ENCODE measurements at places on chromosomes 1 and 21.

GRCh38 chr1:160647329-160647720 is 481 bp upstream of the SLAMF1 start:
- no peak for DNase-seq

GRCh38 chr1:109239409-109240068 is 9.8 kb upstream of the CELSR2 start:
- no peak for DNase-seq

GRCh38 chr21:26064506-26064905 is 106.1 kb downstream of the APP start:
- no peak for DNase-seq

- no peak for DNase-seq
Observed at GRCh38 chr1:5664081-5664768, 328.0 kb downstream of the NPHP4 start.

DNA sequence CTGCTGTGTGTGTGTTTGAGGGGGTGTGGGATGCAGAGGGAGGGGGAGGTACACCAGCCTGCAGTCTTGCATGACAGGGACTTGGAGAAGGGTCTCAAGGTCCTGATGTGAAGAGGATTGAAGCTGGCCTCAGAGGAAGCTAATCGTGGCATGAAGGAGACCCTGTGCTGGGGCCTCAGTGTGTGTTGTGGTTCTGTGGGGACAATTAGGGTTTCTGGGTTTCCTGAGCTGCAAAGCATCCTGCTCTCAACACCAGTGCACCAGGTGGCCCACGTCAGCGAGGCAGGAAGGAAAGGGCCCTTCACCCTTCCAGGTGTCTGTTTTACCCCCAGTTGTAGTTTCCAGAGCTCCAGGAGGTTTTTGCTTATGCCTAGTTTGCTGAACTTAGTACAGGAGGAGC is 52.8 kb downstream of the TENT5C start:
- peak; percentile 10 for DNase-seq

GRCh38 chr1:48556186-48556850 is 84.3 kb upstream of the SPATA6 start:
- DNase-seq, result no peak

DNA sequence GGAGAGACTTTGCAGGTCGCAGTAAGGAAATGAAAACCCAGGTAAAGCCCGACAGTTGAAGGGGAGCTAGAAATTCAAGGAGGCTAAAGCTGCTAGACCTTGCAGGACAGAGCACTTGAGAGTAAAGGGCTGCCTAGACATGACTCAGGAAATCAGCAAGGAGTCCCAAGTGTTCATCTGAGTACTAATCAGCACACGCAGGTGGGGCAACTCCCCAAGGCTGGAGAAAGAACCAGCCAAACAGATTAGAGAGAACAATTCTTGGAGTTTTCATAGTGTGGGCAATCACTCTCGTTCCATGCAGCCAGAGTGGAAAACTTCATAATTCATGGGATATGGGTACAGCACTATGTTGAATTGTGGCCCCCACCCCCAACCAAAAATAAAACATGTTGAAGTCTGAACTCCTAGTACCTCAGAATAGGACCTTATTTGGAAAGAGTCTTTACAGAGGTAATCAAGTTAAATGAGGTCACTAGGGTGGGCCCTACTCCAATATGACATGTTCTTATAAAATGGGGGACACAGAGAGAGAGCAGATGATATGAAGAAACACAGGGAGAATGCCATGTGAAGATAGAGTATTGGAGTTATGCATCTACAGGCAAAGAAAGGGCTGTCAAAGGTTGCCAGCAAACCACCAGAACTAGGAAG is 28.0 kb downstream of the SYDE2 start:
- DNase-seq, result no peak

GRCh38 chr1:198649968-198650338 is 11.1 kb downstream of the PTPRC start:
- no peak for DNase-seq

DNA sequence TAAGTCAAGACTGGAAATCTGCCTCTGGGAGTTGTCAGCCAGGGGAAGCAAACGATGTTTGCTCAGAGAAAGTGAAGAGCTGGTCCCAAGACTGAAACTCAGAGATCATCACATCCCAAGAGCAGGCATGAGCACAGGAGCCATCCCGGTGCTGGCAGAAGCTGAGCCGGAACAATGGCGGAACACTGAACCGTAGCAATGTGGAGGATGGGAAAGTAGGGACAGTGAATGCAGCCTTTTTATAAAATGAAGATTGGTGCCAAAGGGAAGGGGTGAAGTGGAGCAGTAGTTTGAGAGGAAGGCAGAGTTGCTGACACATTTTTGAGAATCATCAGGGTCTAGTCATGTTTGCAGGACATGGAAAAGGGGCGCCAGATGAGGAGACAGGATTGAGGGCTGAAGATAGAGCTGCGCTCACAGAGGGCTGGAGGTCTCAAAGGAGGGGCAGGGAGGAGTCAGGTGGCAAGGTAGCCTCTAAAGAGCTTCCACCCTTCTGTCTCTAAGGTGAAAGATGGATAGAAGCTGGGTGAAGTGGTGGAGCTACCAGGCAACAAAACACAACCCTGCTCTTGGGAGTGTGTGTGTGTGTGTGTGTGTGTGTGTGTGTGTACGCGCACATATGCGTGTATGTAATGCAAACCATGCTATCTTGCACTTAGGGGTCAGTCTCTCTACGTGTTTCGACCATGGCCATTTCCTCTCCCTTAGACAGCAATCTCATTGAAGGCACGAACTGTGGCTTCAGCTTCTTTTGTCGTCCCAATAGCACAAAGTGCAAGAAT is 94.3 kb upstream of the IRF2BP2 start:
- DNase-seq, result no peak

- no peak for DNase-seq
Observed at GRCh38 chr1:50458507-50458906, 35.3 kb upstream of the DMRTA2 start.

GRCh38 chr1:53398576-53399365 is 60.4 kb upstream of the DMRTB1 start:
- no peak for DNase-seq

DNA sequence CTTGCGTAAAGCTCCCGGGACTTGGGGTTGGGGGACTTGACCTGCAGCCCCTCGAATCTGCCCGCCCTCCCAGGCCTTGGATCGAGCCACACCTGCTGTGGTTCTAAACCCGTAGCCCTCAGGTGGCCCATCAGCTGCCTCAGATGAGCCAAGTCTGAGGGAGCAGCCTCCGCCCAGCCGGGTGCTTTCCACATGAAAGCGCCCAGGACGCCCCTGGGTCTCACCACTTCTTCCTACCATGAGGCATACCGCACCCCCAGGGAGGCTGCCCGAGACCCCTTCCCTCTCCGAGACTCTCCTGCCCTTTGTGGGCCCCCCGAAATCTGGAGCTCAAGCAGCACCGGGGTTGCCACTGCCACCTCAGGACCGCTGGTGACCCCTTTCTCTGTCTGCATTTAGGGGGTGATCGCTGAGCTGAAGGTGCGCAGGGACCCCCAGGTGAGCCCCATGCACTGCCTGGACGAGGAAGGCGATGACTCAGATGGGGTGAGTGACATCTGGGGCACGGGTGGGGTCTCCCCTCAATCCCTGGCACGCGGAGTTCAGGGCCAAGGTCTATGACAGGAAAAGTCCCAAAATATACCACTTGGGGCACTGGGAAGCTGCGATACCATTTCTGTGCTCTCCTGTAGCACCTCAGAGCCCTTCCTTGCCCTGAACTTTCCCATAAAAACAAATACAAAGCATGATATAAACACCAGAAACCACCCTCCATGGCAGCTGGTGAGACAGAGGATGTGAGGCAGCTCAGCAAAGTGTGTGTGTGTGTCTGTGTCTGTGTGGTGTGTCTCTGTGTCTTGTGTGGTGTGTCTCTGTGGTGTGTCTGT is 68.5 kb downstream of the SLC19A1 start:
- DNase-seq, result no peak

DNA sequence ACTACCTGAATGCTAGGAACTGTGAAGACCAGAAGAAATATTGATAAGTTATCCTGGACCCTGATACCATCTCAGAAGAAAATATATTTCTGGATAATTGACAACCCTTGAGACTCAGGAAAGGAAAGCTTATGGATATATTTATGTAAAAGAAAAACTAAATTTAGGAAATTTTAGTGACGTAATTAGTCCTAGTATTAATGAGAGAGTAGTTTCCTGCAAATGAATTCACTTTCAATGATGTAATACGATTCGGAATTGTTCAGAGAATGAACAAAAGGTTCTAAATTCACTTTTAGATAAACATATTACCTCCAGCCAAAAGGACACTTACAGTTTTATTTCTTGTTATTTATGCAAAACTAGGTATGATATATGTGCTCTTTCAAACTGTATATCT is 1120.1 kb upstream of the NCAM2 start:
- no peak for DNase-seq

DNA sequence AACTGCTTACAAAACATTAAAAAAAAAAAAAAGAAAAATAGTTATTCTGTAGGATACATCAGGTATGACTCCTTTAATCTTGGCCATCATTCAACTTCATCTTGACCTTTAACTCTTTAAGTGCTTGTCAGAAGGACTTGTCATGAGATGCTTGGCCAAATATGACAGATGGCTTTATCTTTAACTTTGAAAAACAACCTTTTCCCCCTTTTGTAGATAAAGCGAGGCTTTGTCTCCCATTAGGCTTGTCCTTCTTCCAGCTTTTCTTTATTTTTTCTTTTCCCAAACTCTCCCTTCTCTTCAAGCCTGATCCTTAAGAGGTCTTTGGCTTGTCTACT is 2.3 kb downstream of the SRSF10 start:
- no peak for DNase-seq

DNA sequence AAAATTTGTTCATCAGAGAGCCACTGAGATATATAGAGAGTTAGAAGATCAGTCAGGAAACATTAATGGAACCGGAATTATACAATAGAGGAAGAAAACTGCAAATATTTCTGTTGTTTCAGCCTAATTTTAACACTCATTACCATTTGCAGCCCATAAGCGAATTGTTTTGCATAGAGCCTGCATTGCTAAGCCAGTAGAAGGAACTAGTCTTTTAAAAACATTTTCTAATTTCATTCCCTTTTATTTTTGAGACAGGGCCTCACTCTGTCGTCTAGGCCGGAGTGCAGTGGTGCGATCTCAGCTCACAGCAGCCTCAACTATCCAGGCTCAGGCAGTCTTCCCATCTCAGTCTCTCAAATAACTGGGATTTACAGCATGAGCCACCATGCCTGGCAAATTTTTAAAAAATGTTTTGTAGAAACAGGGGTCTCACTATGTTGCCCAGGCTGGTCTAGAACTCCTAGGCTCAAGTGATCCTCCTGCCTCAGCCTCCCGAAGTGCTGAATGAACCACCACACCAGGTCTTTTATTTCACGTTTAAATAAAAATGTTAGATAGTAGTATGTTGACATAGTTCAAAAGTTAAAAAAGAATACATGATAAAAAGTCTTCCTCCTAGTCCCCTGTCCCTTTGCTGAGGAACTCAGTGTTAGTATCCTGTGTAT is 25.3 kb downstream of the MPZL1 start:
- no peak for DNase-seq

DNA sequence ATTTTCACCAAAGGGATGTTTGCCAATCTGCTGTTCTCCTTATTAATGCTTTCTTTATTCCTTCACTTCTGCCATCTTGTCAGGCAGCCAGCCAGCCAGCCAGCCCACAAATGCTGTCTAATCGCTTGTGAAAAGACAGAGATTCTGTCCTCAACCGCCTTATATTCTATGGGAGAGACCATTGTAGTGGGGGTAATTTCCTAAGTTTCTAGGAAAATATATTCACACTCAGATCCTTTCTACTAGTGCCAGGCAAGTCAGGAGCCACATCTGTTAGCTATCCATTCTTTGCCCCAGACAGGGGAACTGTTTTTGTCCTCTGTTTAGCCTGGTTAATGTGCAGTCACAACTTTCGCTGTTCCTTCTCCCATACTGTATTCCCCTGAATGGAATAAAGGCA is 1023.1 kb downstream of the ADGRL2 start:
- no peak for DNase-seq

GRCh38 chr1:113057006-113057405 is 16.0 kb upstream of the LRIG2 start:
- no peak for DNase-seq

DNA sequence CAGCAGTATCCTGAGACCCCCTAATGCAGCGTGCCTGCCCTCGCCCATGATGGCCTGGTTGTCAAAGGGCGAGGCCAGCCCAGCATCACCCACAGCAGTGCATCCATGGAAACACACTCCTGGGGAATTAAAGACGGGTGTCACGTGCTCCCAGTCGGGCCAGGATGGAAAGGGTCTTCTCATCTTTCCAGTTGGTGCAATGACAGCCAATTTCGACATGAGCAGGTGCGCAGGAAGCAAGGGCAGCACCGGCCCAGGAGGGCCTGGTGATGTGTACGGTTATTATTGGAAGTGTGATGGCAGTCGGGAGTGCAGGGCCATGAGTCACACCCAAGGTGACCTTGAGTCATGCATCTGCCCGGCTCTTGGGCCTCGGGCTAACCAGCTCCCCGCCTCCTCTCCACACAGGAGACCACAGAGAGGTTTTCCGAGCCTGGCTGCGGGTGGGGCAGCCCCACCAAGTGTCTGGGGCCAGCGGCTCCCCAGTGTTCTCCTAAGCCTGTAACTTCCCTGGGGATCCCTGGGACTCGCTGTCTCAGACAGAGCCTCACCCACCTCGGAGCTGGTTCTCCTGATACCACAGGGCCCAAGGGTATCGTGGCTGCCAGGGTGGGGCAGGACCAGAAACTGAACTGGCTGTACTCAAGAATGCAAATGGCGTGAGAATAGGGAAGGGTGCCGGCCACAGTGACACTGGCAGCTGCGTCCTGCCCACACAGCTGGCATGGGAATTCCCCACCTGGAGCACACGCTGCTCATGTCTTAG is 119.8 kb downstream of the SIK1 start:
- DNase-seq, result no peak

DNA sequence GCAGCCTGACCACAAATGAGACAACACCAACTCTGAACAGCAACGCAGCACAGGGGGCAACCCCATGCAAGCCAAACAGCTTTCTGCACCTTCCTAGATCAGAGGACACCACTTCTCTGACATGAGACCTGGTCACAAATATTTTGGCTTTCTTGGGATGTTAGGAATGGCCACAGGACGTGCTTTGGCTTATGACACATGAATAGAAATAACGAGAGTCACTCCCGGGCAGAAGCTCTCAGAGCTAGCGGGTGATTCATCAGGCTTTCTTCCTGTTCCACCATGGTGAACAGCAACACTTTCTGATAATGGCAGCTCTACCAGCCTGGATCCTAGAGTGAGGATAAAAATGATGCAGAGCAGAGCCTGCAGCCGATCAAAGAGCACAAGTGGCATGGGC is 39.4 kb downstream of the PAFAH2 start:
- DNase-seq, result no peak

DNA sequence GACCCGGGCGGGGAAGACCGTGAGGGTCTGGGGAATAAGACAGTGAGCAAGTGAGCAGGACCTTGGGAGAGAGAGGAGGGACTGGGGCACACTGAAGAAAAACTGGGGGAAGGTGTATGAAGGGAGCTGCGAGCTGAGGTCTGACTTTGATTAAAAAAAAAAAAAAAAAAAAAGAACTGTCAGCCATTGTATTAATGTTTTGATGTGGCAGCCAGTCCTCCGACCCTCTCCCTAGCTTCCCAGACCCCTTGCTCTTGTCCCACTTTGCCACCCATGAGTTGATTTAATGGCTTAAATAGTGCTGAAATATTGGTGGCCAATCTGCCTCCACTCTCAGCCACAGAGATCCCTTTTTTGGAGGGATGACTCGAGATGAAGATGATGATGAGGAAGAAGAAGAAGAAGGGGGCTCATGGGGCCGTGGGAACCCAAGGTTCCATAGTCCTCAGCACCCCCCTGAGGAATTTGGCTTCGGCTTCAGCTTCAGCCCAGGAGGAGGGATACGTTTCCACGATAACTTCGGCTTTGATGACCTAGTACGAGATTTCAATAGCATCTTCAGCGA is 652 bp downstream of the HAX1 start:
- no peak for DNase-seq

All from stimulated activated CD8-positive, alpha-beta memory T cell treated with anti-CD3 and anti-CD28 coated beads, Interleukin-2, amount 100 ng/mL, for 48 hours (primary cell).